Activated naive CD8-positive, alpha-beta T cell treated with anti-CD3 and anti-CD28 coated beads, Interleukin-2, amount 50 U/mL, for 24 hours (primary cell): ENCODE measurements at places on chromosomes 2 and 18.

DNA sequence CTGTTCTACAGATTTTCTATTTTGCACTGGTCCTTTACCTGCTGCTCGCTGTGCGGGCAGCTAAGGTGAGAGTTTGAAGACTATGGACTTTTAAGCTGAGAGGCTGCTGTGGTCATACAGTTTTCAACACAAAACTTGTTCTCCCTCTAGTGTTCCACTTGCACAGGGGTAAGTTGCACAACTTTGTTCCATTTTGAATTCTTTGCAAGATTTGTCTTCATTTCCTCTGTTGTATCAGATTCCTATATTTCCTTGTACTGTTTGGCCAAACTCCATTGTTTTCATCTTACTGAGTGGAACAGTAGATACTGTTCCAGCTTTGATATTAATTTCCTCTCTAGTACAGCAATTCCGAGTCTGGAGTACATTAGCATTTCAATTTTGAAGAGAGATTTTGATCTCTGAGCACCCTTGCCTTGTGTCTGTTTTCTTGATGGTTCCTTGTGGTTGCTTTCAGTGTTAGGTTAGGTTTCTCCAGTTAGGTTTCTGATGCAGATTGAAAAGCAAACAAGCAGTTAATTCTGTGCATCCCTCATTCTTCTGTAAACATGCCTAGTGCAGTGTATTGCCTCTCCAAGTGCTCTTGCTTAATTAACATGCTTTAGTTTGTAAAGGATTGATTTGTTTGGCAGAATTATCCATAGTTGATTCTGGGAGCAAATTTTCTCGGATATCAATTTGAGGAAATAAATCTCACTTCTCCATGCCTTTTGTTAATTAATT, 188.8 kb downstream of the PTPRM start:
- no peaks in the 10 kb centered on the region for H3K4me1 ChIP-seq
- H3K27ac ChIP-seq = no peak overlapping the region
- DNase-seq = no peak
- H3K4me3 ChIP-seq = no peak overlapping the region
- no peaks in the 10 kb centered on the region for H3K27me3 ChIP-seq
- H3K36me3 ChIP-seq = no peaks in the 10 kb centered on the region

- H3K4me1 ChIP-seq = no peaks in the 10 kb centered on the region
- DNase-seq = no peak
- peaks cover 3% of the 10 kb centered on the region for H3K27me3 ChIP-seq
- no peak overlapping the region for H3K4me3 ChIP-seq
- no peak overlapping the region for H3K27ac ChIP-seq
Measured at GRCh38 chr2:149021761-149022160, 16.7 kb upstream of the LYPD6B start.

- DNase-seq = no peak
- no peak overlapping the region for H3K27ac ChIP-seq
- peaks cover 3% of the 10 kb centered on the region for H3K36me3 ChIP-seq
- no peak overlapping the region for H3K4me3 ChIP-seq
Measured at GRCh38 chr2:172381275-172382027, 45.9 kb upstream of the ITGA6 start.

GRCh38 chr2:38125842-38126241, 49.9 kb upstream of the CYP1B1 start:
- peaks cover 2% of the 10 kb centered on the region for H3K27me3 ChIP-seq
- H3K36me3 ChIP-seq = peaks cover 6% of the 10 kb centered on the region
- no peak for DNase-seq
- no peak overlapping the region for H3K27ac ChIP-seq
- no peaks in the 10 kb centered on the region for H3K4me1 ChIP-seq
- no peak overlapping the region for H3K4me3 ChIP-seq

GRCh38 chr2:228875152-228875900, 395.8 kb downstream of the PID1 start:
- no peak overlapping the region for H3K4me3 ChIP-seq
- no peak overlapping the region for H3K27ac ChIP-seq
- no peaks in the 10 kb centered on the region for H3K27me3 ChIP-seq
- H3K4me1 ChIP-seq = no peaks in the 10 kb centered on the region
- no peaks in the 10 kb centered on the region for H3K36me3 ChIP-seq

- H3K27ac ChIP-seq = no peak overlapping the region
- H3K27me3 ChIP-seq = no peaks in the 10 kb centered on the region
- no peak overlapping the region for H3K4me3 ChIP-seq
- no peak for DNase-seq
- H3K36me3 ChIP-seq = no peaks in the 10 kb centered on the region
- peaks cover 1% of the 10 kb centered on the region for H3K4me1 ChIP-seq
Measured at GRCh38 chr2:60094450-60094929, 459.0 kb downstream of the BCL11A start.

DNA sequence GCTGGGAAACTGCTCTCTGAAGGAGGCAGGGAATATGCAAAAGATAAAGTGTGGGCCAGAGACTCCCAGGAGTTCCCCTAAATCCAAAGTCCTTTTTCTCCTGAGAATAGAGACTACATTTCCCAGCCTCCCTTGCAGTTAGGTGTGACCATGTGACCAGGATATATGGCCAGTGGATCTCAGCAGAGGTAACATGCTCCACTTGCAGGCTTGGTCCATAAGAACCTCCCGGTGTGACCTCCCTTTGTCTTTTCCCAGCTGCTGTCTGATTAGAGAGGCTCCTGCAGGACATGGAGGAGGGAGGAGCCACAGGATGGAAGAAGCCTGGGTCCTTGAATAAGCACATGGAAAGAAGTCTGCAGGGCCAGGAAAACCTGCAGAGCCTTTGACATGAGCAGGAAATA, 76.2 kb downstream of the TGFA start:
- peaks cover 31% of the 10 kb centered on the region for H3K4me1 ChIP-seq
- H3K36me3 ChIP-seq = no peaks in the 10 kb centered on the region
- no peak overlapping the region for H3K27ac ChIP-seq
- H3K4me3 ChIP-seq = no peak overlapping the region
- DNase-seq = no peak

GRCh38 chr2:102271844-102272243, 39.5 kb upstream of the IL1RL1 start:
- H3K4me1 ChIP-seq = peaks cover 35% of the 10 kb centered on the region
- no peak overlapping the region for H3K27ac ChIP-seq
- peaks cover 3% of the 10 kb centered on the region for H3K27me3 ChIP-seq
- H3K36me3 ChIP-seq = no peaks in the 10 kb centered on the region

DNA sequence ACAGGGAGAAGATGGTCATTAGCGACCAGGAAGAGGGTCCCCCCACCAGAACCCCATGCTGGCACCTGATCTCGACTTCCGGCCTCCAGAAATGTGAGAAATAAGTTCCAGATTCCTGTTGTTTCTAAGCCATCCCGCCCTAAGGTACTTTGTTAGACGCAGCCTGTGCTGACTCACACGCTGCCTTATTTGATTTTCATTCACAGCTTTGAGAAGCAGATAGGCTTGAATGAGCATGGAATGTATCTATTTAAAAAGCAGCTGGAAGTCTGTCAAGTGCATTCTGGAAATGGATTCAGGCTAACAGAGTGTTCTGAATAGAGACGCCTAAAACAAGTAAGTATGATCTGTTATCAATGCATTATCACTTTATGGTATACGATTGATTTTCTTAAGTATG, 8.3 kb upstream of the IL1R2 start:
- no peak overlapping the region for H3K4me3 ChIP-seq
- no peak for DNase-seq
- no peaks in the 10 kb centered on the region for H3K27me3 ChIP-seq
- H3K4me1 ChIP-seq = peaks cover 25% of the 10 kb centered on the region
- no peaks in the 10 kb centered on the region for H3K36me3 ChIP-seq
- no peak overlapping the region for H3K27ac ChIP-seq

GRCh38 chr2:73642338-73643018, at the start of gene NAT8:
NAT8 (minus strand) TSS chr2:73642422; CDS start chr2:73641628, 794 bp downstream.
- H3K4me1 ChIP-seq = no peaks in the 10 kb centered on the region
- no peak within 1 kb of the TSS for H3K27ac ChIP-seq
- no peaks in the 10 kb centered on the region for H3K36me3 ChIP-seq

DNA sequence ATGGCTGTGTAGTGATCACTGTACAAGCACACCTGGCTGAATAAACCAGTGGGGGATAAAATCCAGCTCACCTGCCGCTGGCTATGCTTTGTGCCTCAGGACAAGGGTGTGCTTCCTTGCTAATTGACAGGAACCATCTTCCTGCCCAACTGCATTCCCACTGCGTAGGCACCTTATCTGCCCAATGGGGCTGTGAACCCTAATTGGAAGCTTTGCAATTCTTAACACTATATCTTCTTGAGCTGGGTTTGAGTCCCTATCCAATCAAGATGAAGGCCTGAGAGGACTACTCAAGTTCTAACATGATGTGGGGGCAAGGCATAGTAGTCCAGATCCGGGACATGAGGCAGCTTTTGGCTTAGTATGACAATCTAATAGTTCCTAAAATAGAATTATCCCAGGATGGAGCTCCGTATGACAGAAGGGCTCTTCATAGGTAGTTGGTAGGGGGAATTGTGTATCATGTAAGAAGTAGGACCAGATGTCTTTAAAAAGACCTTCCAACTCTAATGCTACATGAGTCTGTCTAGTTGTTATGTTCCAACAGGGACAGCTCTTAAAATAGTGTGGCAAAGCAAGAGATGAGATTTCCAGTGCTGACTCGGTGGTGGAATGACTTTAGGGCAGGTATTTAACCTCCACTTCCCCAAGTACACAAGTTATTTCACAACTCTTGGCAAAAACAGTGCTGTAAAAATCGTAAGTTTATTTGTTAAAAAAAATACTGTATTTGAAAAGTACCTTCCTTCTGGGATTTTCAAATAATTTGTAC, 2.3 kb upstream of the TMEM150A start:
- no peaks in the 10 kb centered on the region for H3K27me3 ChIP-seq
- peaks cover 29% of the 10 kb centered on the region for H3K4me1 ChIP-seq
- no peak overlapping the region for H3K4me3 ChIP-seq
- peaks cover 9% of the 10 kb centered on the region for H3K36me3 ChIP-seq
- DNase-seq = no peak
- no peak overlapping the region for H3K27ac ChIP-seq

GRCh38 chr2:30721241-30721640, 86.0 kb downstream of the CAPN13 start:
- peaks cover 9% of the 10 kb centered on the region for H3K27me3 ChIP-seq
- H3K36me3 ChIP-seq = no peaks in the 10 kb centered on the region
- H3K4me1 ChIP-seq = no peaks in the 10 kb centered on the region
- no peak overlapping the region for H3K4me3 ChIP-seq
- DNase-seq = no peak

- H3K4me1 ChIP-seq = no peaks in the 10 kb centered on the region
- H3K27ac ChIP-seq = no peak overlapping the region
- H3K27me3 ChIP-seq = peaks cover 1% of the 10 kb centered on the region
Measured at GRCh38 chr2:205566606-205567168, 115.6 kb upstream of the NRP2 start.

DNA sequence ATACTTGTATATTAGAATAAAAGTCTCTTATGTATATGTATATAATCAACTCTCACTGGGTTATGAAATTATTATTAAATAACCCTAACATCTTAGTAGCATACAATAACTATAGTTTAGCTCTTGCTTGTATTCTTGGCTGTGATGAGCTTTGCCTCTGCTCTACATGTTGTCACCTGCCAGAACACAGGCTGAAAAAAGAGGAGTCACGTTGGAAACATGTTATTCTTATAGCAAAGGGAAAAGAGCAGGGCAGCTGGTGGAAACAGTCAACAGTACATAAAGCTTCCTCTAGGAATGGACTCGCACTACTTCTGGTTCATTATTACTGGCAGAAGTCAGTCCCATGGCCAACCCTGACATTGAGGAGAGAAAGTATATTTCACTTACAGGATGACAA, 362.0 kb upstream of the KYNU start:
- no peaks in the 10 kb centered on the region for H3K36me3 ChIP-seq
- H3K4me1 ChIP-seq = no peaks in the 10 kb centered on the region
- no peaks in the 10 kb centered on the region for H3K27me3 ChIP-seq
- H3K4me3 ChIP-seq = no peak overlapping the region
- DNase-seq = no peak

GRCh38 chr2:41460661-41461060, 587.2 kb upstream of the PKDCC start:
- no peak overlapping the region for H3K27ac ChIP-seq
- no peaks in the 10 kb centered on the region for H3K4me1 ChIP-seq
- no peak overlapping the region for H3K4me3 ChIP-seq
- H3K36me3 ChIP-seq = no peaks in the 10 kb centered on the region

GRCh38 chr2:120480903-120481445, 135.0 kb downstream of the INHBB start:
- H3K4me3 ChIP-seq = no peak overlapping the region
- H3K27ac ChIP-seq = no peak overlapping the region
- H3K4me1 ChIP-seq = no peaks in the 10 kb centered on the region
- H3K27me3 ChIP-seq = no peaks in the 10 kb centered on the region
- H3K36me3 ChIP-seq = no peaks in the 10 kb centered on the region
- no peak for DNase-seq
